Kidney (tissue), 22 donors: ENCODE measurements at places on chromosomes 11 and 22.

GRCh38 chr11:130197386-130198035 lies 37.9 kb downstream of the ST14 start:
- DNase-seq: no peak

GRCh38 chr11:120964857-120965256 lies 59.0 kb upstream of the TBCEL start:
- DNase-seq: no peak

GRCh38 chr11:34052036-34052607 lies 591 bp downstream of the CAPRIN1 start:
- DNase-seq: peak; percentile 97

- DNase-seq: no peak
Measured at GRCh38 chr11:119982517-119983239, 155.2 kb downstream of the TRIM29 start.

GRCh38 chr11:124759266-124760204 lies 2.6 kb downstream of the ESAM start:
- DNase-seq: peak; percentile 66

DNA sequence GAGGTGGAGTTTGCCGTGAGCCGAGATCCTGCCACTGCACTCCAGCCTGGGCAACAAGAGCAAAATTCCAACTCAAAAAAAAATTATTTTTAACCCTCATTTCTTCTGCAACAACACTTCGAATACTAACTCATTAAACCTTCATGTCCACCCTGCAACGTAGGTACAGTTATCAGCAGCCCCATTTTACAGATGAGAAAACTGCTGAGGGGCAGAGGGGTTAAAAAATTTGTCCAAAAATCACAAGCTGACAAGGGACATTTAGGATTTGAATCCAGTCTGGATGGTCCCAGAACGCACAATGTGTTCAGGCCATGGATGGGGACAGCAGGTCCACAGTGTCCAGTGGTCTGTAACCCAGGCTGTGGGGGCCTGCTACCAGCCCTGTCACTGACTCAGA lies 29.0 kb downstream of the RHOD start:
- no peak for DNase-seq

DNA sequence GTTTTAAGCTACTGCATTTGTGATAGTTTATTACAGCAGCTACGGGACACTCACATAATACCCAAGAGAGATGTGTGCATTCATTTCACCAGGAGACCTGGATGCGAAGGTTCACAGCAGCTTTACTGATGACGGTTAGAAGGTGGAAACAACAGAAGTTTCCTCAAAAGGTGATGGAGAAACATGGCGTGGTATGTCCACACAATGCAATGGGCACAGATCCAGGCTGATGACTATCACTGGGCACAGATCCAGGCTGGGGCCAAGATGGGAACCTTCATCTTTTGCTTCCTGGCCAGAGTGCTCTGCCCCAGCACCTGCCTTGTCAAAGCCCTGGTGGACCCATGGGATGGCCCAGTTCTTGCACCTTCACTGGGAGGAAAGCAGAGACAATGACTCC lies 30.6 kb upstream of the RFPL3 start:
- DNase-seq: no peak

GRCh38 chr22:50057278-50058060 lies 629 bp downstream of the TTLL8 start:
- no peak for DNase-seq

DNA sequence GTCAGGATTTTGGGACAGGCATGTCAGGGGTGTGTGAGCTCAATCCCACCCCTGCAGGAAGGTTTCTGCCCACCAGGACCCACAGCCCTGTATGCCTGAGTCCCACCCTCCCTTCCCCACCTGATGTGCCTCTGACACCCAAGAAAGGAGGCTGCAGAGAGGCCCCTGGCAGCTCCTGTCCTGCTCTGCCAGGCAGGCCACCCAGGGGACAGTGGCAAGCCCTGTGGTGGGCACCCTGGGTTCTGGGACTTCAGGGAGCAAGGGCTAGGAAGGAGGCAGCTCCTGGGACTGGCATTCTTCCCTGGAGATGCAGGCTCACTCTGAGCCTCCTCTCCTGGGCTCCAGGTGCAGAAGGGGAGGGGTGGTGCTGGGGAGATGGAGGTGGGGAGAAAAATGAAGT lies 234.5 kb upstream of the B3GAT1 start:
- peak; percentile 10 for DNase-seq

- DNase-seq: no peak
Measured at GRCh38 chr11:118126082-118126838, 26.4 kb downstream of the SCN4B start.

DNA sequence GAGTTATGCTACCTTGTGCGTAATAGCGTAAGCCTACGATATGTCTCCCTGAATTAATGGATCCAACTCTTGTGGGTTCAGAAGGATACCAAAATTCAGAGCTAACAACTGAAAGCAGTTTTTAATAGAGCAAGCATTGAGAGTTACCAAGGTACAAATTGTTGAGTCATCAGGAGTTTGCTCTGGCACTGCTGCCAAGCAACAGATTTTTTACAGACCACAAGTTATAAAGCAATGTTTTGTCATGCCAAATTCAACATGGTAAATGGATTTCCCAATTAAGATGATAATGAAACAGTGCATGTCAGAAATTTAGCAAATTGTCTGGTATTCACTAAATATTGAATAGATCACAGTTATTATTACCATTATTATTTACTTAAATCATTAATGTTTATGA lies 295.6 kb downstream of the NELL1 start:
- DNase-seq: no peak

GRCh38 chr11:112770033-112770432 lies 191.2 kb upstream of the NCAM1 start:
- no peak for DNase-seq

DNA sequence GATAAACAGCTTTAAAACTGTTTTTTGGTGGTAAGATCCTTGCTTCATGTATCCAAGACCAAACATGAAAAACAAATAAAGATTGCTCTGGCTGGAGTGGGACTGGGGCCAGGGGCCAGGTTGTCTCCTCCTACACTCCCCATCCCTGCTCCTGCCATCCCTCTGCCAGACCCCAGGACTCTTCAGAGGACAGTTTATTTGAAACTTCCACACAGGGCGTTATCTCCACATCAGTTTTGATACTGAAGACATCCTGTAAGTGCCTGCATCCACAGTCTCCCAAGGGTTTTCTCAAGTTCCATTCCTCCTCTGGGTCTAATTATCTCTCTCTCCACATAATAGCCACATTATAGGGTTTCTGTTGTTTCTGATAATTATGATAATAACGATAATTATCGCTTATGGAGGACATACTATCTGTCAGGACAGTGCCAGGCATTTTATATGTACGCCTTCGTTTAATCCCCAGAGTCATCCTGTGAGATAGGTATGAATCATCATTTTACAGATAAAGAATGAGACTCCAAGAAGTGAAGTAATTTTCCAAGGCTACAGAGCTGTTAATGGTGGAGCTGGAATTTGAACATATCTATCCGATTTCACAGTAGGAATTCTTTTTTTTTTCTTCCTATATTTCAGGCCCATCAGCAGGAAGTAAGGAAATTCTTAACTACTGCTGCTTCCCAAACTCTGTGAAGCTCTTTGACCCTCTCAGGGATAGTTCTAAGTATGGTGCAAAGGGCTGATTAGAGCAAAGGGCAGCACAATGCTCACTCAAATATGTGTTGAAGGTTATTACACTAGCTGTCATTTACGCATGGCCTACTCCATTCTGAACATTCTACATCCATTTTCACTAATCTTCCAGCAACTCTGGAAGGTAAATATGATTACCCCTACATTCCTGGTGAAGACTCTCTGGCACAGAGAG lies 488.0 kb upstream of the CCDC90B start:
- DNase-seq: no peak

- DNase-seq: no peak
Measured at GRCh38 chr11:33044285-33044756, 4.9 kb downstream of the TCP11L1 start.

DNA sequence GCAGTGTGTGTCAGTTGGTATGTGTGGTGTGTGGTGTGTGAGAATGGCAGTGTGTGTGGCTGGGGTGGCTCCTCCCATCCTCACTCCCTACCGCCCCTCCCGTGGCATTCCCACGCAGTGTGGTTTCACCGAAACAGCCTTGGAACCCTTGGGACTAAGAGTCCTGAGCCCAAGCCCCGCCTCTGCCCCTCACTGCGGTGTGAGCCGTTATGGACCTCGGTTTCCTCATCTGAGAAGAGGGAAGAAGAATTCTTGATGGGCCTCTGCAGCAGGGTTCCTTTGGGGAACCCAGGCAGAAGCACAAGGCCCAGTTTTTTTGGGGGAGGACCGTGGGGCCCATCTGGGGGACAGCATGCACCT lies 7.2 kb downstream of the UPK3A start:
- no peak for DNase-seq

DNA sequence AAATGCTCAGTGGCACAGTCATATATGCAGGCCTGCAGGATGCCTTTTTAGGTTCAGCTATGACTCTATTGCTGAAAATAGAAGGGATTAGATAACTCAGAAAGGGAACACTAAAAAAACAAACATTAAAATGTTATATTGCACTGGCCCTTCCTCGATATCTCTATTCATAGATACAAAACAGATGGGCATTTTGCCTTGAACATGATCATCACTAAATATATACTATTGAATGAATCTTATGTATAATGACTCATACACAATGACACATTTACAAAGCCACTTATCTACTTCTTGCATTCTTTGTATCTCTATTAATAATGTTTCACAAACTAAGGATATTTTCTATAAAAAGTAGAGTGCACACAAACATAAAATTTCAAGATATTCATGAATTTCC lies 2352.8 kb upstream of the RAG2 start:
- DNase-seq: no peak

DNA sequence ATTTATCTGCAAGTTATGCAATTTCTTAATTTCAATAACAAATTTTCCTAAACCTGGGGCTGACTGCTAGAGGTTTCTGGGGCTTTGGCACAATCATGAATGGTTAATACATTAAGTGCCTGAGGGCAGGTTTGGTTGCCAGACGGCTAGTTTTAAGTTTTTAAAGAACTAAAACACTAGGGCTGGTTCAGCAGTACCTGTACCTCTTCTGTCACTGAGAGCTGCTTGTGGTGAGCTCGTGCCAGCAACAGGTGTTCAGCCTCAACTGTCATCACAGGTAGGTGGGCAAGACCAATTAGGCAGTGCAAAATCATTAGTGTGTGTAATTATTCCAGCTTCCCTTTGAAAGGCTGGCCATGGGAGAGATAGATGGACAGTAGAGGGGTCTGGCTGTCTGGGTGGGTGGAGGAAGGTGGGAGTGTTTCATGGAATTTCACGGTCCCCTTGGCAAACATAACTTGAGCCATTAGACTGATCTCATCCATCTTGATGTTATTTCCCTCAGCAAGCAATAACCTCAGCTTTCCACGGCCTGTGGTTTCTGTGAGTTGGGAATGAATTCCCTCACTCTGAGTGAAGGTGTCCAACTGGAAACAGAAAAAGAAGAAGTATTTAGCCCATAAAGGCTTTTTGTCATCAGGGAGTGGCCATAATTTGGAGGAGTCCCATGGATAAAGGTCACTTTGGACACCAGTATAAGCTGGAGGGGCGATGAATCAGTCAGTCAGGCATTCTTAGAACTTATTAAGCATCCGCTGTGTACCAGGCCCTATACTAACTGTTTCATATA lies 114.8 kb downstream of the SNX19 start:
- DNase-seq: peak; percentile 83

DNA sequence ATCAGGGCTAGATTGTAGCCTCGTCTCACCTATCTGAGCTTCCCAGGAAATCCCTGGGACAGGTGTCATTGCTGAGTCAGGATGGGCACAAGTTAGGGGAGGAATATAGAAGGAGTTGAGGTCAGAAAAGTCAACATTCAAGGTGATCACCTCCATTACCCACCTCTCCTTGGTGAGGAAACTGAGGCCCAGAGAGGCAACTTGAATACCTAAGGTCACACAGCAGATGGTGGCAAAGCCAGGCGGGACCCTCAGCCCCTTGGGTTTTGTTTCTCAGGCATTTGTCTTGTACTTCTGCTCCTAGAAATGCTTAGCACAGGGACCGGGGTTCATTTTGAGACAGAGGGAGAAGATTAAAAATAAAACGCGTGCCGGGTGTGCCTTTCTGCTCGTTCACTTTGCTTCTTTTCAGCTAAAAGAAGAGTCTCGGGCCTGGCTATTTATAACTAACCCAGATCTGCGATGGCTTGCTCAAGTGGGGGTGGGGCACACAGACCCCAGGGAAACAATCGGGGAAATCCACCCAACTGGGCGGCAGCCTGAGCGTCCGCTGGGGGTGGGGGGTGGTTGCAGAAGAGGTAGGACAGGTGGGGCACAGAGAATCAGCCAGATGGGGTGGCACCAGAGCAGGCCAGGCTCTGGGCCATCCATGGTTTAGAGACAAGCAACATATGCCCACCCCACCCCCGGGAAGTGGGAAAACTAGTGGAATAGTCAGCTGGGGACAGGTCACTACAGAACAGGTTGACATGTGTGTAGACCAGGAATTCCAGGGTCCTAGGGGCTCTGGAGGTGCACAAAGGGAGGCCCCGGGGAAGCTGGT lies 3.9 kb upstream of the GNAZ start:
- DNase-seq: no peak

DNA sequence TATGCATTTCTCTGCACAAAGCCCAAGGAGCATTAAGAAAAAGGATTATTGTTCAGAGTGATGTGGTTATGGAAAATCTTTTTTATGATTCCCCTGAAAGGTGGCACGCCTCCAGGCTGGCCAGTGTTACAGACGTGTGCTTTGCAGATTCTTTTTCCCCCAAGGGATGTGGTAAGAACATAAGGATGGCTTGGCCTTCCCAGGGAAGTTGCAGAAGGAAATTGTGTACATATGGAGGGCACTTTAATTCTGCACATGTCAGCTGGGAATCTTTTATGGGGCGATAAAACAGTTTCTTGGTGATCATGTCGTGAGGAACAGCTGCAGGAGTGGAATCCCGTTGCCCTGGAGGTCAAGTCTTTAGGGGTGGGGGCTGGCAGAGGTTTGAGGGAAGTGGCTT lies 9.7 kb downstream of the SMARCB1 start:
- no peak for DNase-seq

GRCh38 chr11:119373059-119373920 lies 8.2 kb downstream of the USP2 start:
- DNase-seq: no peak
